Activated CD8-positive, alpha-beta memory T cell treated with anti-CD3 and anti-CD28 coated beads, Interleukin-2, amount 10 ng/mL, durations not matched to agents 7 days and 5 days (primary cell): ENCODE measurements at places on chromosomes 13 and 19. TPM values are rescaled to one million over a fixed set of nuclear protein-coding genes. Genes with fewer than 3 reads are reported as not detected.

DNA sequence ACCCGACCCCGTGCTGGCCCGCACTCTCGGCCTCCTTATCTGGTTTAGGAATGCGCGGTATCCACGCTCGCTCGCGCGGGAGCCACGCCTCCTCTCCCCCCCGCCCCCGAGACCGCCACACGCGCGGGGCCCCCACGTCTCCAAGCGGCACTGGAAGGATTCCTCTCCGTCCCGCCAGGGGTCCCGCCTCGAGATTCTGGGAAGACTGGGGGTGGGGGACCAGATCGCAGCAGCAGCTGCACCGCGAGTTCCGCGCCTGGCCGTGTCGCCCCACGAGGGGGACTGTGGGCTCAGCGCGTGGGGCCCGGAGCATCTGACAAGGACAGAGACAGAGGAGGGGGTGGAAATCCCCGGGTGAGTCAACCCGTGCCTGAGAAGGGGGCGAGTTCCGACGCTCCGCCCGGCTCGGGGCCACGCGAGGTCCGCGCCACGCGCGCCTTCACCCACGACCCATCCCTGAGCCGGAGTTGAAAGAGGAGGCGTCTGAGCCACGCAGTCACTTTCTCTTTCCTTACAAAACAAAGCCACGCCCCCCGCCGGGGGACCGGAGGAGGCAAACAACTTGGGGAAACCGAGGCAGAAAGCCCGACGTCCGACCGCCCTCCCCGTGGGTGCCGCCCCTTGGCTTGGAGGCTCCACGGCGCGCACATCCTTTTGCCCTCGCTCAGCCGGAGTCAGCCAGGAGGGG, 814 bp downstream of the S1PR2 start:
- H3K27me3 ChIP-seq: no peaks in the 10 kb centered on the region
- H3K4me1 ChIP-seq: peaks cover 19% of the 10 kb centered on the region
- H3K27ac ChIP-seq: peak overlapping the region; percentile 69

DNA sequence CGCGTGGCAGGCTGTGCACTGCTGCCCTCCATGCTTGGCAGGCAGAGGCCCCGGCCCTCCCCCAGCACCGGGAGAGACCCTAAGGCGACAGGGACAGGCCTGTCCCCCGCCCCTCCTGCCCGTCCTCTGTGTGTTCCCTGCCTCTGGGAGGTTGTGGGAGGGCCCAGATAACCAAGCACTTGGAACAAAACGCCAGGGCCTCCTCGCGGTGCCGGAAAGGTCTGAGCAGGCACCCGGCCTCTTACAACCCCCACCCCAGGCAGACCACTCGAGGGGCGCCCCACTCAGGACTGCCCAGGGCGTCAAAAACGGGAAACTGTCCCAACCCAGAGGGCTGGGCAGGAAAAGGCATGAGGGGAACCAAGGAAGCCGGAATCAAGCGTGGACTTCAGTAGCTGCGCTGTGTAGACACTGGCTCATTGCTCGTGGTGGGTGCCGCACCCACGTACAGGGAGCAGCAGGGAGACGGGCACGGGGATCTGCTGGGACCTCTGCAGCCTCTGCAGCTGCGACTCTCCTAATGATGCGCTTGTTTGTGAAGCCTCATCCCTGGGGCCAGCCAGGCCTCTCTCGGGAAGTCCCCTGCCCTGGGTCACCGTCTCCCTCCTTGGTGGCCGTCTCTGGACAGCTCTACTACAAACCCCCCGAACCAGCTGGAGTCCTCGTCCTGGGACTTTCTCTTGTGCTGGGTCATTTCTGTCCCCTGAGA, 20.0 kb downstream of the GNA11 start:
- H3K4me1 ChIP-seq: peaks cover 2% of the 10 kb centered on the region
- no peaks in the 10 kb centered on the region for H3K27me3 ChIP-seq
- H3K4me3 ChIP-seq: no peak overlapping the region
- no peak for DNase-seq

DNA sequence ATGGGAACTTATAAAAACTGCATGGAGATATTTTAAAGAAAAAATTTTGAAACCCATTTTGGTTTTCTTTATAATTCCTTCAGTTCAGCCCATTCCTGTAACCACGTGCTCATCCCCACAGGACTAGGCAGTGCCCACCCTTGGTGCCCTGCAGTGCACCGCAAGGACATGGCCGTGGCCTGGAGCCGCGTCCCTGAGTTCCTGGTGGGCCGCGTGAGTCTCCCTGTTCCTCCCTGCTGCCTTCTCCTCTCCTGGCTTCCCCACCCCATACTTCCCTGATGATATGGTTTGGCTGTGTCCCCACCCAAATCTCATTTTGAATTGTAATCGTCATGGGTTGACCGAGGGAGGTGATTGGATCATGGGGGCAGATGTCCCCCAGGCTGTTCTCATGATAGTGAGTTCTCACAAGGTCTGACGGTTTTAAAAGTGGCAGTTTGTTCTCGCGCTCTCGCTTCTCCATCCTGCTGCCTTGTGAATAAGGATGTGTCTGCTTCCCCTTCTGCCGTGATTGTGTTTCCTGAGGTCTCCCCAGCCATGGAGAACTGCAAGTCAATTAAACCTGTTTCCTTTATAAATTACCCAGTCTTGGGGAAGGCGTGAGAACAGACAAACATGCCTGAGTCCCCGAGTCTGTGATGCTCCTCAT, 31.6 kb upstream of the TFDP1 start:
- no peaks in the 10 kb centered on the region for H3K27me3 ChIP-seq
- H3K27ac ChIP-seq: peak overlapping the region; percentile 18
- H3K4me1 ChIP-seq: no peaks in the 10 kb centered on the region
- DNase-seq: peak; percentile 29
- H3K36me3 ChIP-seq: no peaks in the 10 kb centered on the region

DNA sequence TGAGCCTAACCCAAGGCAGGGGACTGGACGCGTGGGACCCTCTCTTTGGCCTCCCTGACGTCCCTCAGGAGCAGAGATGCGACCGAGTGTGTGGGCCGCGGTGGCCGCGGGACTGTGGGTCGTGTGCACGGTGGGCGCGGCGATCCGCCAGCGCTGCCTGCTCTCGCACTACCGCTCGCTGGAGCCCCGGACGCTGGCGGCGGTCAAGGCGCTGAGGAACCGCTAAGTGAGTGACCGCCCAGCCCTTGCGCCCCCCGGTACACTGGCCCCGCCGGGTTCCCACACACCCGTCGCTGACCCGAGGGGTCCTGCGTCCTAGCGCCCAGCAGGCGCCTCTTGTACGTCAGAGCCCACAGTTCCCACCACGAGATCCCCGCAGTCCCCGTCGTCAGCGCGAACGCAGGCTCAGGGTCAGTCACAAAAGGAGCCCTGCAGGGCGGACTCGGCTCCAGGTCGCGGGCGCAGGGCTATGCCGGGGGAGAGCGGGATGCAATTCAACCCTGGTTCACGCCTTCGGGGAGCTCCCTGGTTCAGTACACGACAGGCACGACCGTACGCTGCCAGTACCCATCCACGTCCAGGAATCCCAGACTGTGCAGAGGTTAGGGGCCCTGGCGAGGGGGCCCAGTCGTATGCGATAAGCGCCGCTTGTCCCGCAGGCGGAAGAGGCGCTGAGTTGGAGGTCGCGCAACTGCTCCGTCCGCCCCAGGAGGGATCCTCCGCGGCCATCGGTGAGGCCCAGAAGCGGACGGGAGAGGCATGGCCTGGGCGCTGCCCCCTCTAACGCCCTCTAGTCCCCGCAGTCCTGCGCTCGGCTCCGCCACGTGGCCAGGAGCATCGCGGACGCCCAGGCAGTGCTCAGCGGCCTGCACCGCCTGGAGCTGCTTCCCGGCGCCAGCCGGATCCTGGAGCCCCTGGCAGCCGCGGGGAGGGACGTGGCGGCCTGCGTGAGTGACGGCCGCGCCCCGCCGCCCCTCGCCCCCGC, 3.6 kb upstream of the IFNL2 start:
- peaks cover 50% of the 10 kb centered on the region for H3K27me3 ChIP-seq
- H3K4me3 ChIP-seq: no peak overlapping the region
- H3K4me1 ChIP-seq: peaks cover 1% of the 10 kb centered on the region
- DNase-seq: no peak
- H3K36me3 ChIP-seq: no peaks in the 10 kb centered on the region

- no peaks in the 10 kb centered on the region for H3K36me3 ChIP-seq
- H3K27me3 ChIP-seq: peaks cover 14% of the 10 kb centered on the region
- no peak overlapping the region for H3K4me3 ChIP-seq
- H3K27ac ChIP-seq: no peak overlapping the region
- DNase-seq: no peak
Observed at GRCh38 chr19:7858109-7858770, 15.9 kb downstream of the PRR36 start.

The RB1 gene
- 55.7 TPM for total RNA-seq

- no peaks in the 10 kb centered on the region for H3K27me3 ChIP-seq
- H3K36me3 ChIP-seq: no peaks in the 10 kb centered on the region
- peaks cover 8% of the 10 kb centered on the region for H3K4me1 ChIP-seq
- DNase-seq: no peak
- no peak overlapping the region for H3K27ac ChIP-seq
Observed at GRCh38 chr13:29081036-29081435, 260.9 kb downstream of the MTUS2 start.

GRCh38 chr13:99981735-99982035, at the start of gene ZIC2:
Gene ZIC2, plus strand, starts transcription at chr13:99981784. Its CDS starts 281 bp downstream, at chr13:99982065.
- peak within 1 kb of the TSS; percentile 41 for H3K4me3 ChIP-seq
- H3K27ac ChIP-seq: peak within 1 kb of the TSS; percentile 75
- peaks cover 64% of the 10 kb centered on the region for H3K27me3 ChIP-seq
- peaks cover 29% of the 10 kb centered on the region for H3K4me1 ChIP-seq
- H3K36me3 ChIP-seq: peaks cover 15% of the 10 kb centered on the region

The TBC1D4 gene
- total RNA-seq: 23.6 TPM

DNA sequence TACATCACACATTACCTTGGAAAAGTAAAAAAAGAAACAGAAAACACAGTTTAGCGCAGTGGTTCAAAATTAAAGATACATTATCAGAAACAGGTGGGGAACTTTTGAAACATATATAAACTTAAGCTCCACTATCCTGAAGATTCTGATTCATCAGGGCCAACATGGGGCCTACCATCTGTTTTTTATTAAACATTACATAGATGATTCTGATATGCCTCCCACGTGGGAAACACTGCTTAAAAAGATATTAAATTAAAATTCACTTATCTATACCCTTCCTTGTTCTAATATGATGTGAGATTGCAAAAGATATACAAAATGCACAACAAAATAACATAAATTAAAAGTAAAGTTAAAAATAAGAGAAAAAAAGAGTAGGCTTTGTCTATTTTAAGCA, 125.0 kb downstream of the VWA8 start:
- H3K36me3 ChIP-seq: peaks cover 28% of the 10 kb centered on the region
- H3K4me3 ChIP-seq: no peak overlapping the region
- H3K27me3 ChIP-seq: no peaks in the 10 kb centered on the region
- H3K27ac ChIP-seq: no peak overlapping the region
- H3K4me1 ChIP-seq: no peaks in the 10 kb centered on the region

DNA sequence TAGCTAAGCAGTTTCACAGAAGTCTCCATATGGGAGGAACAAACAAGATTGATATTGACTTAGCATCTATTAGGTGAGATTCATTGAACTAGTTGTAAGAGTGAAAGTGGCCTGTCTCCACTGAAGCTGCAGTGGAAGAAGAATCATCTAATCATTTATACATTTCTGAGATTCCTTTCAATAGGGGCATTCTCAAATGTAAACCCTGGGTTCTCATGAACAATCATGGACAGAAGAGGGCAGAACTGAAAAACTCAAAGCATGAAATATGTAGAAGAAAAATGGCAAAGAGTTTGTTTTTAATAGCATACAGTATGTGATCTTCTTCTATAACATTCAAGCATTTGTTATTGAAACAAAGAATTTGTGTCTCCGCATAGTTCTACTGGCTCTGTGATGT, 17.6 kb upstream of the POSTN start:
- H3K4me3 ChIP-seq: no peak overlapping the region
- no peak overlapping the region for H3K27ac ChIP-seq
- DNase-seq: no peak
- no peaks in the 10 kb centered on the region for H3K4me1 ChIP-seq
- no peaks in the 10 kb centered on the region for H3K36me3 ChIP-seq

DNA sequence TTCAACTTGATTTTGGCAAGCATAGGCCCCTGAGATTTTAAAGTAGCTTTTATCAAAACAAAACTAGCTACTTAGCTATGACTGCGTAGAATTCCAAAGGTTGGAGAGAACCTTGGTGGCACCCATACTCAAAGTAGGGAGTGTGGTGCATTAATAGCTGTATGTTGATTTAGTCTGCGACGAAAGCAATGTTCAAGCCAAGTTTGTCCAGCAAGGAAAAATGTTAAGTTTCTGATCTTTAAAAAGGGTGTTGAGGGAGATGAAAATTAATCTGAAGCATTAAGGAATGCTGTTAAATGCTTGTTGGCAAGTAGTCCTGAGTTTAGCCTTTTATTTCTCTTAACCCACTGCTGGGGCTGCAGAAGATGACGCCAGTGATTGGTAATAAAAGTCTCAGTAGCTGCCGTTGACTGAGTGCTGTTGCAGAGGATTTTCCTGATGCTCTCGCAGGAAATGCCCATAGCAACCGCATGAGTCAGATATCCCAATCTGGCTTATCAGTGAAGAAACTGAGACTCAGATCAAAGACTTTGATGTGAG, 75.9 kb upstream of the RNF113B start:
- H3K36me3 ChIP-seq: no peaks in the 10 kb centered on the region
- H3K4me3 ChIP-seq: no peak overlapping the region
- no peak overlapping the region for H3K27ac ChIP-seq
- DNase-seq: no peak
- no peaks in the 10 kb centered on the region for H3K4me1 ChIP-seq

GRCh38 chr13:48660361-48661076, 6.8 kb downstream of the CYSLTR2 start:
- no peak overlapping the region for H3K4me3 ChIP-seq
- H3K4me1 ChIP-seq: peaks cover 11% of the 10 kb centered on the region
- no peak for DNase-seq
- H3K27ac ChIP-seq: no peak overlapping the region
- H3K36me3 ChIP-seq: peaks cover 2% of the 10 kb centered on the region

DNA sequence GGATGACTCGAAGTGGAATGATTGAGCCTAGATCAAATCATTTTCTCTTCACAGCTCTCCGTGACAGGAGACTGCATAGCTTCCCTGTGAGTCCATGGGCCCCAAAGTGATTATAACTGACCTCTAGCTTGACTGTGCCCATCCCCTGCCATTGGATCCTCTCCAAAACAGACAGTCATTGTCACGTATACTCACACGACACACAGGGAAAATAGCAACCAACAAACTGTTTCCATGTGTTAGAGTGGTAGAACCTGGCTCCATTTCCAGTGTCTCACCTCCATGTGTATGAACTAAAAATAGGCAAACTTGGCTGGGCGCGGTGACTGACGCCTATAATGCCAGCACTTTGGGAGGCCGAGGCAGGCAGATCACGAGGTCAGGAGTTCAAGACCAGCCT, 48.8 kb upstream of the NPAS1 start:
- no peak overlapping the region for H3K4me3 ChIP-seq
- peaks cover 41% of the 10 kb centered on the region for H3K4me1 ChIP-seq
- DNase-seq: no peak
- H3K27me3 ChIP-seq: no peaks in the 10 kb centered on the region
- no peak overlapping the region for H3K27ac ChIP-seq

The CACNA1A gene
- total RNA-seq: 2.1 TPM
